D721Med (cell line): ENCODE measurements at places on chromosomes 6 and 20.

DNA sequence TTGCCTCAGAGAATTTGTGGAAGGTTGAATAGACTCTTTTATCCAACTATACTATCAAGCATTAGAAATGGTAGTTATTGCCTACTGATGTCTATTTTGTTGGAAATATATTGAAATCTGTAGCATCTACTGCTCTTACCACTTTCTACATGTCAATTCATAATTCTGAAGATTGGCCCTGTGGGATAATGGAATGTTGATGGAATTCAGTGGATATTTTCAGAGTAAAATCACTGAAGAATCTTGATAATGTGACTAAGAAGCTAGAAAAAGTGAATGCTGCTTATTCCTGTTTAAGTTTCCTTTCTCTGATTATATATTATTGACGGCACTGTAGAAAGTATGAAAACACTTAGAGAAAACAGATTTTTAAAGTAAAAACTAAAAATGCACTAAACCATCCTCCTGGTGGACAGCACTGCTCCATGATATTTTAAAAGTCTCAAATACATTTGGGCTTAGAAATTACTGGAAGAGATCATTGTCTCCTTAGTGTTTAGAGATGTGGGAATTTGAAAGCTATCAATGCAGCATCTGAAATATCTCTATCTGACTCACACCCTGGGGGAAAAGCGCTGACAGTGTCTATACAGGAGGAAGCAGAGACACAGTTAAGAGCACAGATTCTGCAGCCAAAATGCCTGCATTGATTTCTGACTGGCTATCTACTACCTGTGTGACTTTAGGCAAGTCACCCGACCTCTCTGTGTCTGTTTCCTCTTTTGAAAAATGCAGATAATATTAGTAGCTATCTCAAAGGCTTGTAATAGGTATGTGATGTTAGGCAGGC lies 37.9 kb upstream of the RCAN2 start:
- DNase-seq: no peak

DNA sequence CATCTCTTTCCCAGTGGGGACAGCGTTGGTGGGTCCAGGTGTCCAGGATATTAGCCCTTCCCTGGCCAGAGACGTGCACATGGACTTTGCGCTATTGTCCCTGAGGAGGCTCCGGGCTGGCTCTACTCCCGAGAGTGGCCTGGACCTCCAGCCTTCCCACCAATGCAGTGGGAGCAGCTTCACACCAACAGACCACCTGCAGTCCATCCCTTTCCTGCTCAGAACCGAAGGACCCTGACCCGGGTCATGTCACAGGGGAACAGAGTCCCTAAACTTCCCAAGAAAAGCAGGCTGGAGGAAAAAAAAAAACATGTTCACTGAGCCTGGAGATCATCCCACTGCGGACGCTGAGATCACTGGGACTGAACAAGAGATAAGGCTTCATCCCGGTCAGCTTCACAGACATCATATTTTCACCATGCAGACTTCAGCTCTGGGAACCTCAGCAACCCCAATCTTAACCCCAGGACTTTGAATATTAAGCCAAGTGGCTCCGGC lies 18.3 kb downstream of the ZMYND8 start:
- DNase-seq: no peak

- no peak for DNase-seq
These were observed 23.4 kb downstream of the FAM217A start for GRCh38 chr6:4055420-4056041.

- DNase-seq: no peak
These were observed 1.5 kb upstream of the ADNP start for GRCh38 chr20:50932691-50933280.

GRCh38 chr20:59777814-59778575 lies 155.4 kb downstream of the SYCP2 start:
- no peak for DNase-seq

GRCh38 chr6:105986998-105987397 lies 99.1 kb upstream of the PRDM1 start:
- no peak for DNase-seq

GRCh38 chr6:15586503-15586902 lies 76.3 kb downstream of the DTNBP1 start:
- no peak for DNase-seq

GRCh38 chr20:11995805-11996567 lies 78.3 kb downstream of the BTBD3 start:
- DNase-seq: no peak

DNA sequence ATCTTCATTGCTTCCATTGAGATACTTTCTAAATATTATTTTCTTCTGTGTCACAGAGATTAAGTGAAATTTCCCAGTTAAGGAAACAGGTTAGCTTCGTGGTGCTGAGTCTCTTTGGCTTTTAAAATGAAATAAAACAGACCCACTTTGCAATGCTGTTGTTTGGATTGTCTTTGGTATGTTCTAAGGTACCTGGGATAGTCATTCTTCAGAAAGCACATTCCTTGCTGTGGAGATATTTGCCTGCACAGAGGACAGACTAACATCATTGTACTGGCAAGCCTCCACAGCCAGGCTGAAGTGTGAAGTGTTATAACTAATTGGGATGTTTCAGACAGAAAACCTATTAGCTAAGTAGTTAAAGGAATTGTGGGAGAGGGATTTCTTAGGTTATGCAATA lies 148.8 kb upstream of the EPHA7 start:
- DNase-seq: no peak
